ENCODE measurements at places on chromosomes 11 and 22.

- no peak for DNase-seq
These were observed 7.5 kb downstream of the GNAZ start for GRCh38 chr22:23077627-23078461.

DNA sequence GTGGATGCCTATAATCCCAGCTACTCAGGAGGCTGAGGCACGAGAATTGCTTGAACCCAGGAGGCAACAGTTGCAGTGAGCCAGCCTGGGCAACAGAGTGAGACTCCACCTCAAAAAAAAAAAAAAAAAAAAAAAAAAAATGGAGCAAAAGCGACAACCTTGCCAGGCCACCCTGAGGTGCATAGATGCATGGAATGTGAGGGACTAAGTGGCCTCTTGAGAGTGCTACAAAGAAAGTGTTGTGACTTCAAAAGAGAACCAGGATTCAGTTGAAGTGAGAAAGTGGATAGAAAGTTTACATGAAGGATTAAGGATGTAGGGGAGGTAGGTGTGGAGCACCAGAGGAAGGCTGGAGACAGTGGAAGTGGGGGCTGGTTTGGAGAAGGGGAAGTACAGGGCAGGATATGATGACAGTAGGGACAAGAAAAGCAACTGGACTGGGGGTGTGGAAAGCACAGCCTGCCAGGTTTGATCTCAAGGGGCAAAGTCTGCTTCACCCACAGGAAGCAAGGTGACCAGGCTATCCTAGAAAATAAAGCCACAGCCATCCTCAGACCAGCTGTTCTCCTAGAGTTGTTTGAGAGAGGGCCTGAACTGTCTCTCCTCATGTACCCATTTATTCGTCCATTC is 36.0 kb upstream of the OLFML1 start:
- no peak for DNase-seq

DNA sequence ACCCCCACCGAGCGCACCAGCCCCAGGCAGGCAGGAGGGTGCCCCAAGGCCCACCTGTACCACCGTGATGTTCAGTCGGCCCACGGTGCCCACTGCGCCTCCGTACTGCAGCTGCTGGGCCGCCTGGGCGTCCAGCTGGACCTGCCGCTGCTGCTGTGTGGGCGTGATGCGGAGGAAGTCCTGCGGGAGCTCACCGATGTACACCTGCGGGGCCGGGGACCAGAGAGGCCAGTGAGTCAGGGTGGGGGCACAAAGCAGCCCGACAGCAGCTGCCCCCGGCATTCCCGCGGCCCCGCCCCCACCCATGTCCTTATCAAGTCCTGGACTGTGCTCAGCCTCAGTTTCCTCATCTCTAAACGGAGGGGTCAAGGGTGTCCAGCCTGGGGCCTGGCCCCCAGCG is 13.8 kb downstream of the TOLLIP start:
- DNase-seq: no peak

DNA sequence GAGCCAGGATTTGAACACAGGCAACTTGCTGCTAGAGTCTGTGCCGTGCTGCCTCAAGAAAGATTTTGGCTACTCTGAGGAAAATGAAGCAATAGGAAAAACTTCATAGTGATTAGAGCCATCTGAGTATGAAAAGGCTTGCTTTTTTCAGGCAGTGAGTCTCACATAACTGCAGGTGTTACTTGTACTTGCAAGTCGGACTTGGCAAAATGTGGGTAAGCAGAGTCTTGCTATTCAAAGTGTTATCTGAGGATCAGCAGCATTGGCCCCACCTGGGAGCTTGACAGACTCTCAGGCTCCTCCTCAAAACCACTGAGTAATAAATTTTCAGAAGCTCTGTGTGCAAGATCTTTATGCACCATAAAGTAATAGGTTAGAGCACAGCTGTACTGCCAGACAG is 18.1 kb downstream of the RNF141 start:
- no peak for DNase-seq

- DNase-seq: no peak
These were observed 12.5 kb downstream of the HIRA start for GRCh38 chr22:19419086-19419463.

GRCh38 chr11:43381802-43382201 is 23.1 kb downstream of the TTC17 start:
- DNase-seq: no peak

DNA sequence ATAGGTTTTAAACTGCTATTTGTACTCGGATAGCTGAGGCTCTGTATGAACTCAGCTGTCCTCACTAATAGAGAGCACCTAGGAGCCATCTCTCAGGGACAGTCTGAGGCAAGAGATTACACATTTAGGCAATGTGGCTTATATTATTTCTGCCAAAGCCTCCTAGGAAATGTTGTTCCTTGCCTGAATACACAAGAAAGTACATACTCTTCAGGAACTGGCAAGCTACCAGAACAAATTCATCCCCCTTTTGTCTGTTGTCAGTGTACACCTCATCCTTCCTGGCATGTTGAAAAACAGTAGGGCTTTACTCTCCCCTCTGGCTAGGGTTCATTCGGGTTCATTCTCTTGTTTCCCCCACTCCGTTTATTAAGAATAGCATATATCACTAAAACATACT is 615.9 kb upstream of the FAT3 start:
- no peak for DNase-seq

GRCh38 chr11:120136356-120136755 is 1.6 kb downstream of the TRIM29 start:
- DNase-seq: no peak

- DNase-seq: no peak
These were observed 14.5 kb downstream of the CARS1 start for GRCh38 chr11:3042496-3043314.

DNA sequence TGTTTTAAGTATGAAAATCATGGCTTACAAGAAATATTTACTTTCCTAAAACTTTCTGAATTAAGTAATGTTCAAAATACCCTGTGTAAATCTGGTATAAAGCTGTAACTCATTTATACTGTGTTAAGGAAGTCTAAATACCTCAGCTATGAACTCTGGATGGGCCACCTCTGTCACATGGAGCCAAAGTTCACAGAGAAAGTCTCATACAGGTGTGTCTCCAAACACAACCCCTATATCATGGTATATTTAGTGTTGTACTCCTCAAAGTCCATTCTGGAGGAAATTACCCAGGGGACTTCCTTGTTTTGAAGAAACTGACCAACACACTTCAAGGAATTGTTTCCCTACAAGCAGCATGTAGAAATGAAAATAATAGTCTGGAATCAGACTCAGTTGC is 909.2 kb upstream of the TENM4 start:
- no peak for DNase-seq

GRCh38 chr11:68383976-68384501 is 71.6 kb downstream of the LRP5 start:
- peak; percentile 40 for DNase-seq

DNA sequence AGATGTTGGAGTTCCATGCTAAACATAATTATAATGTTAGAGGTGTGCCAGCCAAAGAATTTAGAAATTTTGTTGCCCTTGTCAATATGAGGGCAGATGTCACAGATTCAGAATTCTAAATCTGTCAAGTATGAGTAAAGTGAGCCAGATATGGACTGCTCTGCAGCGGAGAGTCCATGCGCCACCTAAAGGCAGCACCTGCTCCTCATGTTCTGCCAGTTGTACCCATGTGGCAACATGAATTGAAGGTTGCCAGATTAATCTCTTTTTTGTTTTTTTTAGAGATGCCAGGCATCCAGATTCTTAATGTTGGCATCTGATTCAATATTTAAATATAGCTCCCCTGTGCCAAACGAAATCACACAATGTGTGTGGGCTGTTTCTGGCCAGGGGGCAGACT is 678.6 kb upstream of the ANO5 start:
- DNase-seq: no peak

DNA sequence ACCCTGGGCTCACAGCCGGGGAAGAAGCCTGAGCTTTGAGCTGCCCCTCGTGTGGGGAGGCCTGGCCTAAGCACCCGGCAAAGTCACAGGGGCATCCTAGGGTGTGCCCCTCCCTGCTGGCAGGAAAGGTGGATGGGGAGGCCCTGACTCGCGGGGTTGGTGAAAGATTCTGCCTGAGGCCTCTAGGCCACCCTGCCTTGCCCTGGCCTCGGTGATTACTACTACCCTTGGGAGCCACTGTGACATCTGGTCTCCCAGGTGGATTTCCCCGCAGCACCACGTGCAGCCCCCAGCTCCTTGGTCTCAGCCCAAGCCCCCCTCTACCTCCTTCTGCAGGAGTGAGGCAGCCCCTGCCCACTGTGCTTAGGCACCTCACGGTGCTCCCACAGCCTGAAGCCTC is 23.9 kb downstream of the GNAZ start:
- no peak for DNase-seq

GRCh38 chr22:29353286-29353685 is 35.1 kb downstream of the AP1B1 start:
- no peak for DNase-seq

GRCh38 chr22:22394591-22394990 is 114.0 kb downstream of the ZNF280B start:
- no peak for DNase-seq

GRCh38 chr22:20957683-20958431 is 9.2 kb upstream of the AIFM3 start:
- no peak for DNase-seq

DNA sequence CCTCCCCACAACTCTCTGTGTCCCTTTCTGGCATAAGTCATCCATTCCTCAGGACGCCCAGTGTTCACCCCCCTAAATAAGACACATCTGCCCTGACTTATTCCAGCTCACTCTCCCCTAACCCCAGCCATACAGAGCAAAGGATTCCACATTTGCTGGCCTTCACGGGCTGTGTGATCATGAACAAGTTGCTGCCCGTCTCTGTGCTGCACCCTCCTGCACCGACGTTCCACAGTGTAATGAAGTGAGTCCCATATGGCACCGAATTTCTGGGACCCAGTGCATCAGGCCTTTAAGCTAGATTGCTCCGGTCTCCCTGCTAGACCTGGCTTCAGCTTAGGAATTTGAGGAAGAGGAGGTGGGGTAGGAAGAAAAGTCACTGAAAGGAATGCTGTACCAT is 22.4 kb upstream of the LRRC32 start:
- DNase-seq: no peak

DNA sequence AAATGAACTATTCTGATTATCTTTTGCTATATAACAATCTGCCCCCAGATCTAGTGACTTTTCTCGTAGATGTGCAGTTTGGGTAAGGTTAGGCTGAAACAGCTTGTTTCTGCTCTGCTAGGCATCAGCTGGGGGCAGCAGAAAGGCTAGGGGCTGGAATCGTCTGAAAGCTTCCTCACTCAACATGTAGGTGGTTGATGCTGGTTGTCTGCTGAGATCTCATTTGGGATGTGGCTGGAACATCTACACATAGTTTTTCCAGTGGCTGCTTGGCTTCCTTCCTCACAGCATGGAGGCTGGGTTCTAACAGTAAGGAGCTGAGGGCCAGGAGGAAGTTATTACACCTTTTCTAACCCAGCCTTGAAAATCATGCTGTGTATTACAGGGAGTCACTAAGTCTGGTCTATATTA is 30.2 kb downstream of the USP47 start:
- no peak for DNase-seq

DNA sequence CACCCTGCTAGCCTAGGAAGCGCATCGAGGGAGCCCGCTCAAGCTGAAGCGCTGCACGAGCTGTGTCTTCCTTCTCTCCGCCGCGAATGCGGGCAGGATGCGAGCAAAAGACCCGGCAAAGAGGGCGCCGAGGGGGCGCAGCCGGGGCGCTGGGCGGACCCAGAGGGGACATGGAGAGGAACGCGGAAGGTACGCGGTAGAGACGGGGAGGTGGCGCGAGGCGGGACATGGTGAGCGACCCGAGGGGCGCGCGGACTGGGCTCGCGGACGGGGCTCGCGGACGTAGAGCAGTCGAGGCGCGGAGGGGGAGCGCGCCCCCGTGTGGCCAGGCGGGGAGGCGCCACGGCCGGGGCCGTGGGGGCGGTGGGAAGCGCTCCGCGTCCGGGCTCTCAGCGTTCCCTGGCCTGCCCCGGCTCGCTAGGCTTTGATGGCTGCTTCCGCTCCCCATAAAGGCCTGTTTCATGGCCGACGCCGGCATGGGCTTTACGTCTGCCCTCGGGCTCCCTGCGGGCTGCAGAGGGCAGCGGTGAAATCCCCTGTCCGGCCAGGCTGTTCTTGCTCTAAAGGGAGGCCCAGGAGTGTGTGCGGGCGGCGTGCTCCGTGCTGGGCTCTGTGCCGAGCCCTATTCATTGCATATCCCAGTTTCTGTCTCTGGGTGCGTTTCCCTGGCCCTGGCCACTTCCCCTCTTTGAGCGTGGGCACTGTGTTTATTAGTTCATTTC is 31.2 kb upstream of the TRIM29 start:
- DNase-seq: peak; percentile 16
